ENCODE measurements at places on chromosomes 3 and 15.

DNA sequence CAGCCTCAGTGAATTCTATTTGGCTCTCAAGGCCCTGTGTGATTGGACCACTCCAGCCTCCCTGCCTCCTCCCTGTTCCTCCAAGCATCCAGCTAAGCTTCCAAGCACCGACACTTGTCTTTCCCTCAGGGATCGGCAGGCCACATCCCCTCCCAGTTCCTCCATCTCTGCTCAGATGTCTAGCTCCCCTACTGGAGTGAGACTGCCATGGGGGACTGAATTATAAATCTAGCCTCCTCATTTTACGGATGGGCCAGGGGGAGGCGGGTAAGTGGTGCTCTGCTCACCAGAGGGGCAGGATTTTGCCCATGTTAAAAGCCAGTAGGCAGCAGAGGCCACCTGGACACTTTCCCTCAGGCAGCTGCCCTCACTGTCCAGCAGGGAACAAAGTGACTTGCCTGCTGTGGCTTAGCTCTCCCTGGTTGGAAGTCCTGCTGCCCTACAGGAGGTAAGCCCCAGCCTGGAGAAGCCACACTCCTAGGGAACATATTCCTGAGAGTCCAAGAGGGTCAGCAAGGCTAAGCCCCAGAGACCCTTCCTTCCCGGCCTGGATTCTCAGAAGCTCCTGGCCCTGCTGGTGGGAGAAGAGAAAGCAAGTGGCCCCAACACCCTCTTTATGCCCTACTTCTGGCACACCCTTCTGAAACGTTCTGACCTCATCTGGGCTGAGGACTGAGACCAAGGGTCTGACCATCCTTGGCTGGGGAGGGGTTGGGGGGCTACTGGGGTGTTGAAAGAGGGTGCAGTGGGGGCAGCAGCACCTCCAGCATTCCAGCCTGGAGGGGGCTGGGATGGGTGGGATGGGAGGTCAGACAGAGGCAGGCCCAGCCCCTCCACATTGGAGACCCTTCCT lies 9.1 kb upstream of the HHATL start:
- no peak for DNase-seq

DNA sequence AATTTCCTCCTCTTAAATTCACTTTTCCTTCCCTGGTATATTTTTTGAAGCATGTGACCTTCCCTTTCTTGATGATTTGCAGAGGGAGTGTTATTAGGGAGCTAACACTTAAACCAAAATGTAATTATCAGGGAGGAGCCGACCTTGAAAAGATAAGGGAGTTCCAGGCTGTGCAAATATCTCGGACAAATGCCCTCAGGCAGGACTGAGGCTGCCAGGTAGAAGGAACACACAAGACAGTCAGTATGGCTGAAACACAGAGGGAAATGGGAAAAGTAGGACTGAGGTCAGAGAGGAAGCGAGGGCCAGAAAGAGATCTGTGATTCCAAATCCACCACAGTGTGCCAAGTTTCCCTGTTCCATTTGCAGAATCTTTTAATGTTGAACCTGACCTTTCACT lies 221.0 kb downstream of the CNTN3 start:
- DNase-seq, result no peak

GRCh38 chr3:138079901-138080300 lies 35.5 kb downstream of the DZIP1L start:
- no peak for DNase-seq

DNA sequence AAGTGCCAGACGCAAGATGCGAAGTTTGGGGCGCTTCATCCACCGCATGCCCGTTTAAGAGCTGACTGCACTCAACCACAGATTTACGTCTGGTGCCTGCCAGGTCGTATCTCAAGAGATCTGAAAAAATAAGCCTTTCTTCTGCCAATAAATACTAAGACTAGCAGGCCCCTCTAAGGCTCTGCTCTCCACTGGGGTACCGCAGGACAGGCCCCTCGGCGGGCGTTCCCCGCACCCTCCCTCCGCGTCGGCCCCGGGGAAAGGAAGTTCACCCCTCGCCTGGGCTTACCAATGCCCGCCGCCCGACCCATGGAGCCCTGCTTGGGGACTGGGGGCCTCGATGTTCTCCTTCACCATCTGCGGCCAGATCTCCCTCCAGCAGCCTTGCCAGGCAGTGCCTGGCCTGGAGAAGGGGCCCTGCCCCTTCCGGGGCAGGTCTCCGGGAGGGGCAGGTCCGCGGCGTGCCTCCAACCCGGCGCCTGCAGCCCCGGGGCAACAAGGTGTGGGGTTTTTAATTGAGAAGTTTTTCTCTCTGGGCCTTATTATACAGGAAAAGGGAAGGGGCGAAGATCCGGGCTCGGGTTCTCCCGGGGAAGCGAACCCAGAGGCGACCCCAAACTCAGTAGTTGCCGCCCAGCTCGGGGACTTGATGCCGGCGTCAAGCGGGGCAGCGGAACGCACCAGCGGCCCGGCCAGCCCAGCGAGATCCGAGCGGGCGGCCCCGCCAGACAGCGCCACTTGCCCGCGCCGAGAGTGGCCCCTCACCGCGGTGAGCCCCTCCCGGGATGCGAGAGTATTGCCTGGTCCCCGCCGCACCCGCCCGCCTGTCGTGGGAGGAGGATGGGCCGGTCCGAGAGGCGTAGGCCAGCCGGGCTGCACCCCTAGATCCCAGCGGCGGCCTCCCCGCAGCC lies 735 bp downstream of the GOLGA8B start:
- DNase-seq, result no peak

DNA sequence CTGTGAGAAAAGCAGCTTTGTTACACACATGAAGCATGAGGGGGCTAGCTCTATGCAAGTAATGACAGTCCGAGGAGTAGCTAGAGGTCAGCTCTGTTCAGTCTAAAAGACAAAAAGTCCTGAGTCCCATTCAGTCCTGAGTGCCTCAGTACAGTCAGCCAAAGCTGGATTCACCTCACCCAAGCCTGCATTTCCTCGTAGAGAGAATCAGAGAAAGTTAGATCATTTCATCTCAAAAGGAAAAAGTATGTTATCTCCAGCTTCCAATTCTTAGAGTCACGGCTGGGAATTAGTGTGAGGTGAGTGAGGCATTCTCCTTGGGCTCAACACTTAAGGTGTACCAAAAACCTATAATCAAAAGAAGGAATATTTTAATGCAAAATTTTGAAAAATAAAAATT lies 5.9 kb upstream of the ACP3 start:
- no peak for DNase-seq

GRCh38 chr3:63386568-63386967 lies 108.5 kb downstream of the SYNPR start:
- no peak for DNase-seq

GRCh38 chr3:5194341-5194740 lies 6.8 kb downstream of the EDEM1 start:
- DNase-seq, result no peak

DNA sequence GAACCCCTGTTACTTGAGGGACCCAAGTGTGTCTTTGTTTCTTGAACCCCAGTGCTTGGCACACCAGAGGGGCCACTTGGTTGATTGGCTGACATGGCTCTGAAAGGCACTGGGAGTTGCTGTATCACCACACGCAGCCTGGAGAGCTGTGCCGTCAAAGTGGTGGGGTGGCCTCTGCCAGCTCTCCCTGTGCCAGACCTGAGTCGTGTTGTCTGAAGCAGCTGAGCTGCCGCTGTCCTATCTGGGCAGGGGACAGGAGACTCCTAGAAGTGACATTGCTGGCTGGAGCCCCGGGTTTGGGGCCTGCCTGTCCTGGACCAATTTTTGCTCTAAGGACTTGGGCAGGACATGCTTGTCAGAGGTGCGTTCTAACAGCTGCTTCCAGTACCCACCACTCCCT lies 5.5 kb upstream of the SNX22 start:
- DNase-seq, result no peak

- no peak for DNase-seq
Observed at GRCh38 chr3:127441764-127442163, 148.8 kb downstream of the TPRA1 start.

- DNase-seq, result no peak
Observed at GRCh38 chr3:40843851-40844548, 319.2 kb downstream of the ZNF621 start.

GRCh38 chr3:195895861-195896360 lies 12.4 kb downstream of the TNK2 start:
- DNase-seq, result peak; percentile 52

DNA sequence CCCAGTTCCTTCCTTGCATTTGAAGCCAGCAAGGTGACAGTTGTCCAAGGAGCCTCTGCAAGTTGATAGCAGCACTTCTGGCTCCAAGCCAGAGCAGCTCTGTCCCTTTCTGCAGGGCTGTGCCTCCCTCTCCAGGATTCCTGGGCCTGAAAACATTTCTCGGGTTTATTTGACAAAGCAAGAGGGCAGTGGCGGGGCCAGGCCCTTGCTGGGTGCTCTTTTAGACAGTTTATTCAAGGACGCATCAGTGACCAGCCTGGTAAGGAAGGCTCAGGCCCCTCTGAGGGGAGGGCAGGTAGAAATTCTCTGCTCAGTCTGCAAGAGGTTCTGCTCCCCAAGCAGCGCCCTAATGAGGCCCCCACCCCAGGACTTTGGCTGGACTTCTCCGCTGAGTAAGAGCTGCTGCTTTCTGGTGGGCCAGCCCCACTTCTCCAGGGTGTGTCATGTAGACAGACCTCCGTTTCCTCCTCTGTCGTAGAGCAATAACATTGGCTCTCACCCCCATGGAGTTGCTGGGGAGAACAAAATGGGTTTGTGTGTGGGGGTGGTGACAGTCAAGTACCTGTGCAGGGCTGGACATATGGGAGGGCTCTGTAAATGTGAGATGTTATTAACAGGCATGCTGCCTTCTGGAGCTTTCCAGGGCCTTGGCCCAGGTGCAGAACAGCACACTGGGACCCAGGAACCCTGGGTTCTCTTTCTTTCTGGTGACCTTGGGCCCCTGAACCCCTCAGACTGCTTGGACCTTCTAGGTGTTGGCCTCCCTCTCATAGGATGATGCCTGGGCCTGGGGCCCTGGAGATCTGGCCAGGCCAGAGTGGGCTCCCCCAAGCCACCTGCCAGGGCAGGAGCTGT lies 146.2 kb upstream of the TLE3 start:
- no peak for DNase-seq

- DNase-seq, result no peak
Observed at GRCh38 chr3:36155515-36155914, 224.8 kb upstream of the STAC start.

GRCh38 chr15:64883100-64883581 lies 28.6 kb upstream of the ANKDD1A start:
- no peak for DNase-seq

DNA sequence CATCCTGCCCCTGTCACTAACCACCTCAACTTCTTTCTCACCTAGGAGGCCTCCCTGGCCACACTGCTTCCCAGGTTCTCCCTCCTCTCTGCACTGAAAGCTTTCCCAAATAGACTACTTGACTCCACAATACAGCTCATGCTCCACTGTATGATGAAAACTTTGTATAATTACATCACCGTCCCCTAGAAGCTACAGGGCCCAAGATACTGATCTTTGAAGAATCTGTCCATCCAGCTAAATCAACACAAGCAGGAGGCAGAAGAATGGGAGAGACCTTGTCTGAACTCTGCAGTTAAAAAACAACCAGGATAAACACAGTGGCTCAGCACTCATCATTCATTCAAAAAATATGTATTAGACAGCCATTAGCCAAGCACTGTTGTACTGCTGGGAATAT lies 26.4 kb upstream of the RPS17 start:
- no peak for DNase-seq

DNA sequence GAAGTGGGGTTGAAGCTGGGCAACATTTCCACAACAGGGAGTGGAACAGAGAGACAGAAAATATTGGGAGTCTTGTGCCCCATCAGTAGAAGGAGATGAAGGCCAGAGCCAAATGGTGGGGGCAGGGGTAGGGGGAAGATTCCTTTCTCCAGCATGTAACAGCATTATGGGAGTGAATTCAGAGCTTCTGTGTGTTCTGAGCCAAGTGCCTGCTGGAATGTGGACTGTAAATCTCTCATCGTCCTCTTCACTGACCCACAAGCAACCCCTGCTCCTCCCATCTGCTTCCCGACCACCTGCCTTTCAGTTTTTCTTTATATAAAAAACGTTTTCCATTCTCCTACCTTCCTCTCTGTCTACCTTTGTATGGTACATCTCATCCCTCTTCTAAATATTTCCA lies 344.2 kb upstream of the TPRG1 start:
- no peak for DNase-seq

GRCh38 chr15:67573194-67573593 lies 30.7 kb downstream of the MAP2K5 start:
- no peak for DNase-seq

- DNase-seq, result no peak
Observed at GRCh38 chr3:14823910-14824629, 5.3 kb downstream of the FGD5 start.

- no peak for DNase-seq
Observed at GRCh38 chr3:12559520-12559919, 2.6 kb downstream of the MKRN2 start.

DNA sequence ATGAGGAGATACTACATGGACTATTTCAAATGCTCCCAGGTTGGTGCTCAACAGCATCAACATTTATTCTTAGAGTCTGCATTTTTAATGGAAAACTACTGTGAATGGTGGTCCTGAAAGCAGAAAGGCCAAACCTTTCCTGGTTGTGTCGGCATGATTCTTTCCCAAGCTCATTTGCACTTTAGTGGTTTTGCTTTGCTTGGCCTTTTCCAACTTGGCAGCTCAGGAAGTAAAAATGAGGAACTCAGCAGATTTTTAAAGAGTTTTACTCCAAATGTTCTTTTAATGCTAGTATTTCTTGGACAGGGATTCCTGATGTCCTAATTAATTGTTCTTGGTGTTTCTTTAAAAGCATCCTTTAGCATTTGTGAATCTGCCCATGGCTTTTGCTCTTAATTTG lies 197.4 kb downstream of the SLC9A9 start:
- no peak for DNase-seq

DNA sequence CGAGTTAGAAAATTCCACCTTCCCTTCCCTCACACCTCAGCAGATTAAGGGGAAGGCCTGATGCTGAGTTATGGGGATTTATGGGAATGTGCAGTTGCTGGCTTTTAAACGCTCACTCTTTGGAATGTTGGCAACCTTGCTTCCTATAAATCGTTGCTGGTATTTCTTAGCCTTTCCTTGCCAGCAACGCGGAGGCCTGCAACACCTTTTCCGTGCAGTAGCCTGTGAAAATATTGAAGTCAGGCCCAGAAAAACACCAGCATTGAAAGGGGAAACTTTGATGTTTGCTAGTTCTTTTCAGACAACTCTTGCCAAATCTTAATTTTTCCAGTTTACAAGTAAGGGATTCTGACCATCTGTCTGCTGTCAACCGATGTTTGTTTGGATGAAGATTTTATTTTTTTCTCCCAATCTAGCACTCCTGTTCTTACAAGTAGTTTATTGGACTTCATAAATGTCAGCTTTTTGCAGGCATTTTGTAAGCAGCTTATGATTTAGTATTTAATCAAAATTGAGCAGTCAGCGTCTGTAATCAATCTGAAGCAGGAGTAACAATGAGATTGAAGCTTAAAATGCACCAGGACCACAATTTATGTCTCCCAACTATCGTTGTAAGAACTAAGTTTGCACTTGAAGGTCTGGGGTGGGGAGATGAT lies 251.0 kb downstream of the RPLP1 start:
- DNase-seq, result no peak

Measured in activated naive CD4-positive, alpha-beta T cell (primary cell).